Breast epithelium (tissue), 4 donors: ENCODE measurements at places on chromosomes 2 and 18. TPM values are rescaled to one million over a fixed set of nuclear protein-coding genes. Genes with fewer than 3 reads are reported as not detected.

DNA sequence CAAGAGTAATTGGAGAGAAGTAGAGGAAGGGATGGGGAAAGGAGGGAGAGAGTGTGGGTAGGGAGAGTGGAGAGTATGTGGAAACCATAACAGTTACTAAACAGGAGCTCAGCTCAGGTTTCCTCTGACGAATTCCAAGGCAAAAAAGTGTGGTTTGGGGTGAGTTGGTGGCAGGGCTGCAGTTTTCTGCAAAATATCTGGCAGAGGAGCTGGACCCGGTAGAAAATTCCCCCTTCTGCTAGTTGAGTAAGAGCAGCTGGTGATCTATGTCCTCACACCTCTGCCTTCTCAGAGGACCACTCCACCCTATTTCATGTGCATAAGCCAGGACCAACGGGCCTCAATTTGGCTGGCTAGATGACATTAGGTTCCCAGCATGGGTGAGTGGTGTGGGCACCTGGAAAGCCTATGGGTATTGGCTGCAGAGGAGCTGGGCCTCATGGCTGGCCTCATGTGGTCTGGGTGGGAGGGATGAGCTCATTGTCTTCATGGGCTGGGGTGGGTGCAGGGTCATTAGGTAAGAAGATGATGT, 13.2 kb downstream of the NRP2 start:
- no peaks in the 10 kb centered on the region for H3K36me3 ChIP-seq
- no peak for DNase-seq
- H3K4me1 ChIP-seq = no peaks in the 10 kb centered on the region
- H3K4me3 ChIP-seq = no peak overlapping the region
- no peak overlapping the region for H3K27ac ChIP-seq
- H3K27me3 ChIP-seq = no peaks in the 10 kb centered on the region

GRCh38 chr2:28405537-28405936, 12.9 kb downstream of the FOSL2 start:
- no peak for DNase-seq
- peaks cover 25% of the 10 kb centered on the region for H3K36me3 ChIP-seq
- H3K27me3 ChIP-seq = no peaks in the 10 kb centered on the region
- no peak overlapping the region for H3K27ac ChIP-seq

DNA sequence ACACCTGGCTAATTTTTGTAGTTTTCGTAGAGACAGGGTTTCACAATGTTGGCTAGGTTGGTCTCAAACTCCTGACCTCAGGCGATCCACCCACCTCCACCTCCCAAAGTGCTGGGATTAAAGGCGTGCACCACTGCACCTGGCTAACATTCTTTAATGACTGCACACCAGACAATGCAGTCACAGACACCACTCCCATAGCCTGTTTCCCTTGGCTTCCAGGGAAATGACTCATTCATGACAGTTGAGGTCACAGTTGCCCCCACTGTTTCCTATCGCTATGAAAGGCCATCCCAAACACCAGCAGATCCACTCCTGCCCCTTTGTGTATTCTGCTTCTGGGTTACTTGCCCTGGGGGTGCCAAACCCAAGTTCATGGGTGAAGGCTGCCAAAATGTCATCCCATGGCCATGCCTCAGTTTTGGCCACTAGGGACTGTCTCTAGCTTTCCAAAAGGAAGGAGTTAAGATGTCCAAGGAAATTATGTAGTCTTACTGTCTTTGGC, 8.7 kb downstream of the CHMP1B start:
- H3K27me3 ChIP-seq = no peaks in the 10 kb centered on the region
- no peaks in the 10 kb centered on the region for H3K36me3 ChIP-seq
- H3K27ac ChIP-seq = no peak overlapping the region
- no peak for DNase-seq

DNA sequence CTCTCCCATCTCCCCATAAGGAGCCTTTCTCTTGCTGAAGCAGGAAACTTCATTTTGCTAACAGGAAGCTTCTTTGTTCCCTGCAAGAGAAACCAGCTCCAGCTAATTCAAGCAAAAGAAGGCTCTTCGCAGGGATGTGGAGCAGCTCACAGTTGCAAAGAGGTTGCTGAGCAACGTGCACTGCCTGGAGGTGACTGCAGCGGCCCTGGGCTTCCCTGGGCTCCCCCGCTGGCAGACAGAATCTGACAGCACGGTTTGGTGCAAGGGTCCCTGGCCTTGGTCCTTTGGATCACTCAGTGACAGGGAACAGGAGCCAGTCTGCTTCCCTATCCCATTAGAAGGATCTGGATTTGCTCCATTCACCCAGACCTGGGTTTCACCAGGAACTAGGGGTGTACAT, 25.8 kb downstream of the GPR55 start:
- H3K4me3 ChIP-seq = no peak overlapping the region
- H3K36me3 ChIP-seq = no peaks in the 10 kb centered on the region
- DNase-seq = no peak
- no peaks in the 10 kb centered on the region for H3K27me3 ChIP-seq

The LHCGR gene
- 0.29 TPM for total RNA-seq

GRCh38 chr2:157592948-157593347, 35.7 kb downstream of the ACVR1C start:
- H3K27me3 ChIP-seq = no peaks in the 10 kb centered on the region
- H3K27ac ChIP-seq = no peak overlapping the region
- H3K36me3 ChIP-seq = no peaks in the 10 kb centered on the region
- H3K4me1 ChIP-seq = no peaks in the 10 kb centered on the region

DNA sequence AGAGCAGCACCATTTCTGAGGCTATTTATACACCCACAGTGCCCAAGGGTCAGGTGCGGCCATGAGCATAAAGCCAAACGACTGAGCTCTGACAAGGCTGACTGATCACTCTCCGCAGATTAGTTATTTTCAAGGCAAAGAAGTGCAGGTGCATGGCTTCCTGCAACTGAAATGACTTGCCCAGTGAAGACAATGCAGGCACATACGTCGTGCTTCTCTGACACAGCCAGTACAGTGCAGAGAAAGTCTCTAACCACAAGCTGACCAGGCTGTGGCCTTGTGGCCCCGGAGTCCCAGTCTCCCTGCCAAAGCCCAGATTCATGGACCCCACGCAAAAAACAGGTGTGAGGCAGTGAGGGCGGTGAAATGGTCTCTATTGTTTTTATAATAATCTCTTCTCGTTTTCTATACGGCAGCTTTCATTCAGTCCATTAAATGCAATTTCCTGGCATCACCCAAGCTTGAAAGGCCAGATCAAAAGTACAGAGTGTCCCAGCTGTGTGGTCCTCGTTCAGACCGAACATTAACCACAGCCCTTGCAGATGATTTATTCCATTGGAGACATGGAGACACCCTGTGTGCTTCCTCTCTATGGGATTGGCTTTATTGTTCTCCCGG, 447.0 kb upstream of the ID2 start:
- H3K4me1 ChIP-seq = no peaks in the 10 kb centered on the region
- no peaks in the 10 kb centered on the region for H3K36me3 ChIP-seq
- no peak for DNase-seq
- H3K27me3 ChIP-seq = no peaks in the 10 kb centered on the region

The SRD5A2 gene
- total RNA-seq = not detected

The SH3RF3 gene
- total RNA-seq = 5.6 TPM

The CFAP53 gene
- total RNA-seq = 1.6 TPM

DNA sequence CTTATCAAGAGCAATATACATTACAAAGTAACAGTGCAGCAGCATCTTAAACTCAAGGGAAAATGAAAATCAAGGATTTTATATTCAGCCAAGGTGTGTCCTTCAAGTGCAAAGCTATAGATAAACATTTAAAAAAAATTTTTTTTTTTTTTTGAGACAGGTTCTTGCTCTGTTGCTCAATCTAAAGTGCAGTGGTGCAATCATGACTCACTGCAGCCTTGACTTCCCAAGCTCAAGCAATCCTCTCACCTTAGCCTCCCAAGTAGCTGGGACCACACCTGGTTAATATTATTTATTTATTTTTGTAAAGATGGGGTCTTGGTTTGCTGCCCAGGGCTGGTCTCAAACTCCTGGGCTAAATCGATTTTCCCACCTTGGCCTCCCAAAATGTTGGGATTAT, 9.0 kb downstream of the CDKL4 start:
- H3K4me1 ChIP-seq = no peaks in the 10 kb centered on the region
- no peak for DNase-seq
- H3K27ac ChIP-seq = no peak overlapping the region

The PMAIP1 gene
- 5.3 TPM for total RNA-seq

DNA sequence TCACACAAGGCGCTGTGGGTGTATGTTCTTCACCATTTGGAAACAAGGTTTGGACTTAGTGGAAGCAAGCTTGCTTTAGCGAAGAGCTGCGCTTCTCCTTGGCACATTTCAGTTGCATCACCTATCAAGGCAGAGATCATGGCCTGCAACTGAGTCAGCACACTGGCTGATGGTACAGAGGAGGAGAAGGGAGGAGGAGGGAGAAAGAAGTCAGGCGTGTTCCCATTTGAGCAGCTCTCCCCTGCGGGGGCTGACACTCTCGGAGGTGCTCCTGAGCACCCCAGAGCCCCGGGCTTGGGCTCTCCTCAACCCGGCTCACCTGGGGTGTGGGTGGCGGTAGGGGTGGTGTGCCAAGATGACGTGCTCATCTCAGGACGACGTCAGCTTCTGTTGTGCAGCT, 6.0 kb upstream of the SERPINB5 start:
- no peak for DNase-seq
- no peak overlapping the region for H3K27ac ChIP-seq
- no peaks in the 10 kb centered on the region for H3K4me1 ChIP-seq
- H3K4me3 ChIP-seq = no peak overlapping the region

DNA sequence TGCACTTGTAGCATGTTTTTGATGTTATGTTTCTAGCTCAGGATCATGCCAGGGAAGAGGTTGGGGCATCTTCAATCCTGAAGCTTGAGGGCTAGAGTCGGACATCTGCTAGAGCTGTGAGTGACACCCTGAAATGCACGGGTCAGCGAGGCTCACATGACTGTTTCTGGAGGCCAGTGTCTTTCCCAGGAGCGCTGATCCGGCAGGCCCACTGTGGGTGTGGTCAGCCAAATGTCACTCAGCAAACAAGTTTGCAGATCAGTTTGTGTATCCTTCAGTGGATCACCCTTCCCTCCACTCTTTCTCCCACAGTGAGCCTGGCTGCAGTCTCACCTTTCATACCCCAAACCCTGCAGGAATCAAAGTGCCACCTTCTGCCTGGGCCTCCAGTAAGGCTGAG, 23.0 kb upstream of the ARHGEF4 start:
- no peak overlapping the region for H3K27ac ChIP-seq
- H3K36me3 ChIP-seq = no peaks in the 10 kb centered on the region
- no peaks in the 10 kb centered on the region for H3K27me3 ChIP-seq
- DNase-seq = no peak
- no peak overlapping the region for H3K4me3 ChIP-seq
